ENCODE measurements at places on chromosomes 12 and 14.

GRCh38 chr14:74360163-74360562 is 11.9 kb downstream of the VRTN start:
- no peak for DNase-seq

GRCh38 chr12:96352161-96352835 is 47.9 kb downstream of the CDK17 start:
- no peak for DNase-seq

DNA sequence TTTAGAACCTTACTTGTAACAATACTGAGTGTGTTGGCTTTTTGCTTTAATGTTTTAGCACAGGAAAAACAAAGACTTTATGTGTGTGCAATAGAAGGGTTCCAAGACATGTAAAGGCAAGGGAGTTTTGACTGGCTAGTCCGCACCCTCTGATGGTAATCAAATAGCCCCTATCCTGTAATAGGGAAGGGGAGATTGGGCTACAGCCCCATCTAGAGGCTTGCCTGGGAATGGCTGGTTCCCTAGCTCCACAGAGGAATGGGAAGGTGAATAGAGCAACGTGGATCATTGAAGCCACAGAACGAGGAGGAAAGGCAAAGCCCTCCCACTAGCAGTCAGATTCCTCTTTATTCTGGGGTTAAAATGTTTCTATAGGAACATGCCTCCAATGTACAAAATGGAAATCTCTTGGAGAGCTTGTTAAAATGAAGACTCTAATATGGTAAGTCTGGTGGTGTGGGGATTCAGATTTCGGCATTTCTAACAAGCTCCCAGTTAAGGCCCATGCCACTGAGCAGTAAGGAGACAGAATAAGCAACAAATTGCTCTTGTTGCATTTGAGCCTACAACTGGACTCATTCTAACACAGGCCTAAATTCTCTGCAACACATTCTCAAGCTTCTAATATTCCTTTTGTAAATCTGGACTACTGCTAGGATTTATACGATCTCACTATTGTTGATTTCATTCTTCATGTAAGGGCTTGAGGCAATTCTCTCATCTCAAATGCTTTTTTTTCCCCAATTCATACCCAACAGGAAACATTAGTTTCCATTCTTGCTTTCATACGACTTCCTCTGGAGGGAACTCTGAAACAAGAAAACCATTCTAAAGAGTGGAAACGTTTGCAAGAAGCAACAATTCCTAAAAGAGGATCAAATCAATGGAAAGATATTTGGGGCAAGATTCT is 57.1 kb downstream of the NIN start:
- DNase-seq, result peak; percentile 40

DNA sequence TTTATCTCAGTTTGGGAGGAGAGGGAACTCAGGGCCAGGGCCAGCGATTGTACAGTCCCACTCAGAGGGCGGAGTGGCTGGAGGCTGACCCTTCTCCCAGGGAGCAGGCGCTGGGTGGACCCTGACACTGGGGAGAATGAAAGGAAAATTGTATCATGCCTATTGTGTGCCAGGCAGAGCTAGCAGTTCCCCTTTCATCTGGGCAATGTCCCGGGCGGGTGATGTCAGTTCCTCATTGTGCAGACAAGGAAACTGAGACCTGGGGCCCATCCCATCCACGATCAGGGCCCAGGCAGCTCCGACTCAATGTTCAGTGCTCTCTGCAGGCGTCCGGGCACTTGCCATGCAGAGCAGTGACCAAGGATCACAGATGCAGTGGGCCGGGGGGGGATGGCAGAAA is 101.9 kb upstream of the RTL1 start:
- no peak for DNase-seq

DNA sequence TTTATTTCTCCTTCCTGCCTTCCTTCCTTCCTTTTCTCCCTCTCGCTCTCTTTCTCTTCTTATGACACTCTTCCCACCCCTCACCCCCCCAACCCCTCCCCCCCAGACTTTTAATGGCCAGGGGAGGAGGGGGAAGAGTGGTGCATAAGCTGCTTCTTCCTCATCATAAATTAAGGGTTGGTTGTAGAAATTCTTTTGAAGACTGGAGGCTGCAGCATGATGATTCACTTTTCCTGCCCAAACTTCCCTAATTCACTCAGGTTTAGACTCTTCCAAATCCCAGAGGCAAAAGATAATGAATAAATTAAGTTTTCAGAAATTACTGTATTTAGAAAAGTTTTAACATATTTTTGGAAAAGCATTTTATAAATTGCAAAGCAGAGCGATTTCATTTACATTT is 58.2 kb downstream of the GRIP1 start:
- DNase-seq, result peak; percentile 6

GRCh38 chr14:96225745-96226151 is 21.1 kb downstream of the BDKRB2 start:
- peak; percentile 74 for DNase-seq

GRCh38 chr12:76241371-76241770 is 106.8 kb downstream of the BBS10 start:
- peak; percentile 68 for DNase-seq

- no peak for DNase-seq
These were observed 24.0 kb downstream of the DICER1 start for GRCh38 chr14:95133282-95133681.

DNA sequence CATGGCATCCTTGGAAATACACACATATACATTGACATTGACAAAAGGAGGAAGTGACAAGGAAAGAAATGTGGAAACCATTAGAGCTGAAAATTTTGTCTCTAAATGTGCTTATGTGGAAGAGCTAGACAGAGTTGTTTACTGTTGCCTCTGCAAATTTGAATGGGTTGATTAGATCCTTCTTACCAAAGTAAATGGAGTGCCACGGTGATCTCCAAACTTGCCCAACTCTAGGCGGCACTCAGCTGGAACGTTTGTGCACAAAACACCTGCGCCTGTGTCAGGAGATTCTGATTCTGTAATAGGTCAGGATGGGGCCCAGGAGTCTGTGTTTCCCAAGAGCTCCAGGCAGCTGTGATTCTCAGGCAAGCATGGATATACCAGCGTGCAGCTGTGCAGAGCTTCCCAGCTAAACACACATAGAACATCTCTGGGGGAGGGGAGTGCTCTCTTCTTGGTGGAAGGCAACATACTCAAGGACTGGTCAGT is 77.8 kb upstream of the BDKRB2 start:
- no peak for DNase-seq

- DNase-seq, result no peak
These were observed 3.0 kb downstream of the IL22 start for GRCh38 chr12:68250454-68250853.

DNA sequence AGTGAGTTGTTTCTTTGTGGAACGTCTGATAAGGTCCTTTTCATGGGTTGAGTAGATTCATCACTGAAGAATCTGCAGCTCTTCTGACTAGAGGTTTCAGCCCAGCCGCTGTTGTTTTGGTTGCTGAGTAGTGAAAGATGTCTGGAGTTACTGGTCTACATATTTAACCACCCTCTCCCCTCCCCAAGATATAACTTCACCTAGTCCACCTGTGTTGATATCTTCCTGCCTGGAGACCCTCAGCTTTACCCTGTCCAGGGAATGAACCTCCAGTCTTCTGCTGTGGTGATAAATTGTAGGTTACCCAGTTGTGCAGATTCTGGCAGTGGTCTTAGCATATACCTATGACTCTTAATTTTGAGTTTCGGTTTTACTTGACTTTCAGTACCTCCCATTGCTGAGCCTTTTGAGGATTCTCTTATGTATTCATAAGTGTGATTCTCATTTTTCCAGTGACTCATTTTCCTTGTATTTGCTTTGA is 62.9 kb downstream of the CCDC91 start:
- DNase-seq, result no peak

All from kidney tubule cell (primary cell).